Mesothelial cell of epicardium (in vitro differentiated cells): ENCODE measurements at places on chromosomes 13 and 19.

DNA sequence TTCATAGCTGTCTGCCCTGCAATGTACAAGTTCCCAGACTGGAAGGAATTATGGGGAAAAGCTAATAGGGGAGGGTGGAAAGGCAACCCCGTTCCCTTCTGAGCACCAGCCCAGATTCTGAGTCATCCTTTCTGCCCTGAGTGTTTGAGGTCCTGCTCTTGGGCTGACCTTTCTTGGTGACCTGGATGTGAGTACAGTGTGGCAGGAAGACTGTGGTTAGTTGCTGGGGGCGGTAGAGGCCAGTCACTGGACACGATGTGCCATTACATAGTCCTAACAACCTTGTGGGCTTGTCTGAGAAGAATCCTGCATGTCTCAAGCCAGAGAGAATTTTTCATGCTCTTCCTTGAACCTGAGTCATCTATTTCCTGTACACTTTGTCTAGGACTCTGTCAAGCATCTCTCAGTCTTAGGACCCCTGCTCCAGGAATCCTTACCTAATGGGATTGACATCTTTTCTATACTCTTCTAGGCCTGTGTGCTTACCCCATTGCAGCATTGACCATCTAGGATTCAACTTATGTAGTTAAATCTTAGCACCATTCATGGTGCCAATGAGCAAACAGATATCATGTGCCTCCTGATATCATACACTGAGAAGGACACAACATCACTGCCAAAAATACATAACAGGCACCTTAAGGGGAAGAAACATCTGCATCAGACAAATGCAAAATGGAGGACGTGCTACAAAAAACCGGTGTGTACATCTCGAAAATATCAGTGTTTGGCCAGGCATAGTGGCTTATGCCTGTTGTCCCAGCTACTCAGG lies 8.1 kb upstream of the ANGPTL4 start:
- DNase-seq: no peak

GRCh38 chr13:111115965-111116521 lies 933 bp downstream of the ARHGEF7 start:
- DNase-seq: no peak

- no peak for DNase-seq
Observed at GRCh38 chr19:47623921-47624391, 15.0 kb downstream of the BICRA start.

- no peak for DNase-seq
Observed at GRCh38 chr13:74273581-74273980, 139.4 kb upstream of the KLF12 start.

DNA sequence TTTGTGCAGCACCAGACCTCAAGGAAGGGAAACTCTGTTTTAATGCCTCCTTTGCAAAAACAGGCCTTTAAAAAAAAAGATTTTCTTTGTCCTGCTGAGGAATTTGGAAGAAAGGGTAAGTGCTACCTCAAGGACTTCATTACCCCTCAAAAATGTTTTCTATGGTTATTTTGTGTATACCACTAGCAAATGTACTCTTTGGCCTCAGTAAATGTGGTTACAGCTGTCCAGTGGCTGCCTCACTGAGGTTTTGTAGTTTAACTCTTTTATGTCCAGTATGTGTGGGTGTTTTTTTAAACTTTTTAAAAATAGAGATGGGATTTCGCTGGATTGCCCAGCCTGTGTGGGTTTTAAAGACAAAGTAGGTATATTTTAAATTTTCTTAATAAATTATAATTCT lies 42.2 kb upstream of the TSC22D1 start:
- no peak for DNase-seq
